ENCODE measurements at places on chromosomes 12 and 14.

DNA sequence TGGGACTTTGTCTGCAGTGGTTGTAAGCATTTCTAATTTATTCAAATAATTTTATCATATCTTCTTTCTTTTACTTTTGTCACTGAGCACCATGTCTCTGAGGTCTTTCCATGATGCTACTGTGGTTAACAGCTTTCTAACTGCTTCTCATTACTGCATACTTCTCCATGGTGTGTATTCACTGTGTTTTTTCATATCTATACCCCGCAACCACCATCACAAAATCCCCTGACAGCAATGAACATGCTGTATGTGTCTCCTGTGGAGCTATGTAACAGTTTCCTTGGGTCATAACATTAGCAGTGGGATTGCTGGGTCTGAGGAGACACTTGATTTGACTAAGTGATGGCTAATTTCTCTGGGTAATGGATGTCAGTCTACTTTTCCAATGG, 29.2 kb upstream of the CHST11 start:
- DNase-seq = no peak

- no peak for DNase-seq
Observed at GRCh38 chr14:23398348-23398747, 9.7 kb downstream of the MYH6 start.

GRCh38 chr12:54017027-54017788, 8.4 kb downstream of the HOXC8 start:
- peak; percentile 18 for DNase-seq

DNA sequence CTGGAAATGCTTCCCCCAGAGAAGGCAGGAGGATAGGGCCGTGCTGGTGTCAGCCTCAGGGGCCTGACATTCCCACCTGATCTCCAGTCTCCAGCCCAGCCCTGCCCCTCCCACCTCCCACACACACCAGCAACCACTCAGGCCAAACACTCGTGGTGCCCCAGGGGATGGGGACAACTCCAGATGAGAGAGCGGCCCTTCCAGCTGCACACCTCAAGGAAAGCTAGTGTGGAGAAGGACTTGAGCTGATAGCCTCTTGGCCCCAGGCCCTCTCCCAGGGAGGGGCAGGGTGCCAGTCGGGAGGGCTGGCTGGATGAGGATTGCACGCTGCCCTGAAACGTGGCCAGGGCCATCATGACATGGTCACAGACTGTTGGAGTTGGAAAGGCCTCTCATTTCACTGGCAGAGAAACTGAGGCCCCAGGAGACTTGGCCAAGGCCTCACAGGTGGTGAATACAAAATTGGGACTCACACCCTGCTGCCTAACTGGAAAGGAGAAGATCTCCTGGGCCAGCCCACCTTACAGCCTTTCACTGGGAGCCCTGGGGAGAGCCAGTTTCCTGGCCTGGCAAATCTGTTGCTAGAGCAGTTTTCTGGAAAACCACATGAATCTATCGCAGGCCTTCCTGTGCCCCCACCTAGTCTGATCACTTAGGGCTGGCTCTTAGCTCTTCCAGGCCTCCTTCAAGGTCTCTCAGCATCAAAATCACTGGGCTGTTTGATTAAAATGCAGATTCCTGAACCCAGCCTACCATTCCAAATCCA, 52.1 kb downstream of the IRF2BPL start:
- no peak for DNase-seq

DNA sequence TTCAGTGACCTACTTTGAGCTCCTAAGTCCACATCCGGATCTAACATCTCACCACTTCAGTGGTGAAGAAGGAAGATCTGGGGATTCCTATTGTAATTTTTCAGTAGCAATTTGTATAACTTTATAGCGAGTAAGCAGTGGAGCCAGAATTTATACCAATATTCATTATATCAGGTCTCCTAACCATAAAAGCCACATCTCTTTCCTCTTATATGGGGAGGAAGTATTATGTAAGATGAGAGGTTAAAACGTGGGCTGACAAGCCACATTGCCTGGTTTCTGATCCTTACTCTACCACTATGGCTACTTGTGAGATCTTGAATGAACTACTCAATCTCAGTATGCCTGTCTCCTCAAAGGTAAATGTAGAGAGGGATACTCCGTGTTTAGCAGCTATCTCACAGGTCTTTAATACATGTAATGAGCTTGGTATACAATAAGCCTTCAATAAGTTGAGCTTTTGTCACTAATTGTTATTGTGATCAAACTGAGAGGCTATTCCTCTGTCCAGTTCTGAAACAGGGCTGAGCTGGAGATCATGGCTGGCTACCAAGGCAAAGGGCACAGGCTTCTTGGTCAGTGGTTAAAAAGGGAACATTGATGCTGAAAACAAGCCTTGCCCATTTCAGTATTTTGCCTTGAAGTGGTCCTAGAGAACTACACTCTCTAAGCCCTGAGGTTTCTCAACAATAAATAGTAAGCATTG, 3.3 kb upstream of the TMEM117 start:
- no peak for DNase-seq

DNA sequence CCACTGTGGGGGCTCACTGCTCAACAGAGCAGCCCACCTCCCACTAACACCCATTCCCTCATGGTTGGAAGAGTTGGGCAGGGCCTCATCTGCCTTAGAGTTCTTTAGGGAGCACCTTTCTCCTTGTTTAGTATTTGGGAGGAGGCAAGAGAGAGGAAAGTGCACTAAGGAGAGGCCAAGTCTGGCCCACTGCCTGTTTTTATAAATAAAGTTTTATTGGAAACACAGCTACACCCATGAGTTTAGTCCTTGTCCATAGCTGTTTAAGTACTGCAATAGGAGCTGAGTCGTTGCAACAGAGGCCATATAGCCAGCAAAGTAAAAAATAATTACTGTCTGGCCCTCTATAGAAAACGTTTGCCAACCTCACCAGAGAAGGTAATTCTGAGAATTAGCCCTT, 63.9 kb downstream of the C14orf132 start:
- DNase-seq = no peak

GRCh38 chr12:130645751-130646150, 70.3 kb downstream of the RIMBP2 start:
- DNase-seq = no peak

- no peak for DNase-seq
Observed at GRCh38 chr14:61387076-61387475, 65.7 kb downstream of the PRKCH start.

DNA sequence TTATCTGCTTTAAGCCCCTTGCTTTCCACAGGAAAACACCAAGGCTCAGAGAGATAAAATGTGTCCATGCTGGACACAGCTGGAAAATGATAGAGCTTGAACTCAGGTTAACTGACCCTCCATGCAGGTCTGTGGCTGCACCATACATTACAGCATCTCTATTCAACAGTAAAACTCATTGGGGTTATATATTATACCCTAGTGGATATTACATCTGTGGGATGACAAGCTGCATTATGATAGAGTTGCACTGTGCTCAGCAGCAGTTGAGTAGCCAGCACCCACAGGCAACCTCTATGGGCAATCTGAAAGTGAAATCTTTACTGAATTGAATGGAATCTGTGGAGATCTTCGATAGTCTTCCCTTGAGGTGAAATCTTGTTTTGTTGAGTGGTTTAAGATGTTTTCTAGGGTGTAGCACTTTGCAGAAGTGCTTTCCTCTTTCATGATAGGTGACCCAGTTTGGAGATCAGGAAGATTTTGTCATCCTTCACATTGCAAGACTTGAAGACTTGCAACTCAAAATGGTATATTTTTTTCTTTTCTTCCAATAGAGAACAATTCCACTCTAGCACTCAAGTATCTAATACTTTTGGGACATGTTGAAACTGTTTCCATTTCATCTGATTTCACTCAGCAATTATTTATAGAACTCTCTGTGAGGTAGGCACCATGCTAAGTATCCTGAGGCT, 389.2 kb downstream of the RAD51B start:
- no peak for DNase-seq

DNA sequence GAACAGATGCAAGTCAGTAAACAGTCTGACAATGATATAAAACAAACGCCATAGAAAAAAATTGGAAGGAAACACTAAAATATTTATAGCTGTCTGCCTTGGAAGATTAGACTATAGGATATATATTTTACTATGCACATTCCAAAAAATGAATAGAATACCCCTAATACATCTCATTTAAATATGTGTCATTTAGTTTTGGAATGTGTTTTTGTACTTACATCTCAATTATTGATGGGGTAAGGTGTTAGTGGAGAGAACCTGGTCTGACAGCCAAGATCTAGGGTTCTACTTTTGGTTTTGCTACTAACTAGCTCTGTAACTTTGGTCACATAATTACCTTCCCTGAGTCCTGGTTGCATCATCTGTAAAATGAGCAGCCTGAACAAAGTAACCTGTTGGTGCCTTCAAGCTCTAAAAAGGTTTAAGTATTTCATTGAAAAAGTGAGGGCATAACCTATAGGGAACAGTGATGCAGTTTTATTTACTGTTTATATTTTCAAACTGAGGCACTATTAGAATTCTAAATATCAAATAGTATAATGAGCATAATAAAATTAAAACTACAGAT, 28.6 kb upstream of the SLC6A13 start:
- DNase-seq = no peak

GRCh38 chr12:31406345-31406744, 80.4 kb upstream of the SINHCAF start:
- no peak for DNase-seq

DNA sequence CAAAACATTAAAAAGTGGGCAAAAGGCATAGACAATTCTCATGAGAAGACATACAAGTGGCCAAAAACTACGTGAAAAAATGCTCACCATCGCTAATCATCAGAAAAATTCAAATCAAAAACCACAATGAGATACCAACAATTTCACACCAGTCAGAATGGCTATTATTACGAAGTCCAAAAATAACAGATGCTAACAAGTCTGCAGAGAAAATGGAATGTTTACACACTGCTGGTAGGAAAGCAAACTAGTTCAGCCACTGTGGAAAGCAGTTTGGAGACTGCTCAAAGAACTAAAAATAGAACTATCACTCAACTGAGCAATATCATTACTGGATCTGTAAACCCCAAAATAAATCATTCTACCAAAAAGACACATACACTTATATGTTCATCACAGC, 76.2 kb downstream of the PRKD1 start:
- no peak for DNase-seq

GRCh38 chr12:31482816-31483215, 108.1 kb downstream of the DENND5B start:
- no peak for DNase-seq

- DNase-seq = no peak
Observed at GRCh38 chr14:103848175-103849077, 1.1 kb upstream of the PPP1R13B start.

GRCh38 chr12:119938049-119938667, 50.9 kb upstream of the BICDL1 start:
- DNase-seq = peak; percentile 77

DNA sequence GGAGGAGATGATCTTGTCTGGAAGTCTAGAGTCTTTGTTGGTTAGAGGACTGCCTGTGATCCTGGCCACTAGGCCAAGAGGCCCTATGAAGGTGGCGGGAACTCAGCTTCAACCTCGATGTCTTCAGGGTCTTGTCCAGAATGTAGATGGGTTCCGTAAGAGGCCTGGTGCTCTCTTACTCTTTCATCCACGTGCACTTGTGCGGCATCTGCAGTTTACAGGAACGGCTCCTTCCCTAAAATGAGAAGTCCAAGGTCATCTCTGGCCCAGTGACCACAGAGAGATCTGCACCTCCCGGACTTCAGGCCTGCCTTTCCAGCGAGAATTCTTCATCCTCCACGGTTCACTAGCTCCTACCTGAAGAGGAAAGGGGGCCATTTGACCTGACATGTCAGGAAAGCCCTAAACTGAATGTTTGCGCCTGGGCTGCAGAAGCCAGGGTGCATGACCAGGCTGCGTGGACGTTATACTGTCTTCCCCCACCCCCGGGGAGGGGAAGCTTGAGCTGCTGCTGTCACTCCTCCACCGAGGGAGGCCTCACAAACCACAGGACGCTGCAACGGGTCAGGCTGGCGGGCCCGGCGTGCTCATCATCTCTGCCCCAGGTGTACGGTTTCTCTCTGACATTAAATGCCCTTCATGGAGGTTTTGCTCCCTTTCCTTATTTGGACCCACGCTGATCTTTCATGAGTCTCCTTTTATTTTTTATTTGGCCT, 17.7 kb downstream of the WNT5B start:
- no peak for DNase-seq

DNA sequence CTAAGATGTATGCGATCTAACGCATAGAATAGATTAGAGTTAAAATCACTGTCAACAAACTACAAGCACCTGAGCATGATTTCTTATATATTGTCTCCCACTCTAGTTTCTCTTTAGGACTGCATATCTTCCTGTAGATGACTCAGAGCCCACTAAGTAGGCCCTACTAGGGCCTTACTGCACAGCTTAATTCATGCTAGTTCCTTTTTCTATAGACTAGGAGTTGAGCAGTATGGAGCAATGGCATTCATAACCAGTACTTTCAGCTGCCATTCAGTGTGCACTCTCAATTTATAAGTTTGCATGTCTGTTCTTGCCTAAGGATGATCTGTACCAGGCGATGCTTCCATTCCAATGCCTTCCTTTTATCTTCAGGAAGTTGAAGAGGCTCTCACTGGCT, 103.5 kb downstream of the METTL25 start:
- DNase-seq = no peak

GRCh38 chr12:27785882-27786570, 6.0 kb upstream of the MANSC4 start:
- DNase-seq = no peak

- no peak for DNase-seq
Observed at GRCh38 chr12:42130672-42131402, 13.8 kb downstream of the GXYLT1 start.

DNA sequence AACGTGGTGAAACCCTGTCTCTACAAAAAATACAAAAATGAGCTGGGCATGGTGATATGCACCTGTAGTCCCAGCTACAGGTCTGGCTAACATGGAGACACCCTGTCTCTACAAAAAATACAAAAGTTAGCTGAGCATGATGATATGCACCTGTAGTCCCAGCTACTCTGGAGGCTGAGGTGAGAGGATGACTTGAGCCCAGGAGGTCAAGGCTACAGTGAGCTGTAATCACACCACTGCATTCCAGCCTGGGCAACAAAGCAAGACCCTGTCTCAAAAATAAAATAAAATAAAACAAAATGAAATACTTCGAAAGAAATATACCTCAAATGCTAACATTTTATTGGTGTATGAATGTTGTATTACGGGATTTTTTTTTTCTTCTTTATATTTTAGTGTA, 107.6 kb upstream of the EGLN3 start:
- no peak for DNase-seq

DNA sequence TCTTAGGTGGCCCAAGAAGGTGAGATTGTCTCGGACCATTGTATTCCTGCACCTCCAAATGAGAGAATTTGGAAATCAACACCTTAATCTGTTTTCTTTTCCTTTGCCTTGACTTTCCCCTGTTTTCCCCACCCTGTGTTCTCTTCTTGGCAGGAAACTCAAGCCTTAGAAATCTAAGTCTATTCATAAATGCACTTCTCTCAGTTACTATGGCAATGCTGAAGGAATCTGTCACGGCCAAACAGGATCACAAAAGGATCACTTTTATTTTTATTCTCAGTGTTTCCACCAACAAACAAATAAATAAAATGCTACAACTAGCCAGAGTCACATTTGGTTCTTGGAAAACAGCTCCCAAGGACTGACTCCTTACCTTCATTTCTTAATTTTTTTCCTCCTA, 270.5 kb downstream of the BCAT1 start:
- DNase-seq = no peak

Measured in activated T-cell treated with anti-CD3 and anti-CD28 coated beads, Interleukin-2, amount 50 U/mL, for 48 hours (primary cell).